Cardiac atrium fibroblast (primary cell): ENCODE measurements at places on chromosomes 11 and 22. TPM values are rescaled to one million over a fixed set of nuclear protein-coding genes. Genes with fewer than 3 reads are reported as not detected.

The POTEH gene
- total RNA-seq = not detected in 2 replicates

The JAML gene
- total RNA-seq = not detected in 2 replicates

The SMC1B gene
- not detected in 2 replicates for total RNA-seq

The HBE1 gene
- total RNA-seq = not detected in 2 replicates

The PDE2A gene
- total RNA-seq = 4.4 and 9.7 TPM in 2 replicates

The DNAJB7 gene
- not detected in 2 replicates for total RNA-seq
